ENCODE measurements at places on chromosomes 7 and 10.

GRCh38 chr10:123746061-123746460, 79.9 kb downstream of the GPR26 start:
- no peak for DNase-seq

DNA sequence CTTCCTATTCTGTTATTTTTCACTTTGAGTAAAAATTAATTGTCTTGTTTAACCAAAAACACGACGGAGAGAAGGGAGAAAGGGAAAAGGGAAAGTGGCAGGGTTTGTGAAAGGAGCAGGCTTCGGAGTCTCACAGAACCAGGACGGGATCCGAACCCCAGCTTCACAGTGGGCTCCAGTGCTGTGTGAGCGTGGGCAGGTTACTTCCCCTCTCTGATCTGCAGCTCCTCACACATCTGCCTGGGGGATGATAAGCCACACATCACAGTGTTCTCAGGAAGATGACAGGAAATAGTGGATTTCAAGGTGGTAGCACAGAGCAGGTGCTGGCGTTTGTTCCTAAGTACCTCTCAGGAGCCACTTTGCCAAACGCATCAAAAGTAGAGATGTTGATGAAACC, 94.2 kb upstream of the GPR26 start:
- no peak for DNase-seq

- DNase-seq, result no peak
Observed at GRCh38 chr7:93958651-93959050, 37.1 kb downstream of the GNG11 start.

- no peak for DNase-seq
Observed at GRCh38 chr7:4742852-4743251, 32.6 kb upstream of the AP5Z1 start.

GRCh38 chr7:55977831-55978230, 13.4 kb downstream of the NIPSNAP2 start:
- DNase-seq, result no peak

DNA sequence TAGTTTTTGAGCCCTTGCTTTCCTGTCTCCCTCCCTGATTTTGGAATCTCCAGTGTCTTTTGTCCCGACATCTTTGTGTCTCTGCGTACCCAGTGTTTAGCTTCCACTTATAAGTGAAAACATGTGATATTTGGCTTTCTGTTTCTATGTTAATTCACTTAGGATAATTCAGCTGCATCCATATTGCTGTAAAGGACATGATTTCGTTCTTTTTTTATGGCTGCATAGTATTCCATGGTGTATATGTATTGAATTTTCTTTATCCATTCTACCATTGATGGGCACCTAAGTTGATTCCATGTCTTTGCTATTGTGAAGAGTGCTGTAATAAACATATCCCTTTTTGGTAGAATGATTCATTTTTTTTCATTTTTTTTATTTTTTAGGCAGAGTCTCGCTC, 48.3 kb downstream of the ADK start:
- no peak for DNase-seq

DNA sequence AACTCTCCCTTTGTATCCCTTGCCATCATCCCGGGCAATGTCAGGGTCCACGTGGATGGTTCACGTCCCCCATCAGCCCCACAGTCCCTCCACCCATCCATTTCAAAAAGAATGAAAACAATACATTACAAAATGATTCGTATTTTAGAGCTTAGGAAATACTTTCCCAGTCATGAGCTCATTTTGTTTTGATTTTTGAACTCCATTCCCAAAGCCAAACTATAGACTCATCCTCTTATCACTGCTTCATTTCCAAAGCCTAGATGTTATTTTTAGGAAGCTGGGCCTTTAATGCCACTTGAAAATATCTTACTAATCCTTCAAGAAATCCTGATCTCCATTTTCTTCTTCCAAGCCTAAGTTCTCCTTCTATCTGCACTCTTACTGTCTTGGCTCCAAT, 72.1 kb downstream of the WNT2 start:
- no peak for DNase-seq

GRCh38 chr7:2247141-2247995, 5.3 kb downstream of the NUDT1 start:
- DNase-seq, result no peak

- no peak for DNase-seq
Observed at GRCh38 chr10:111590703-111591102, 513.9 kb downstream of the ADRA2A start.

DNA sequence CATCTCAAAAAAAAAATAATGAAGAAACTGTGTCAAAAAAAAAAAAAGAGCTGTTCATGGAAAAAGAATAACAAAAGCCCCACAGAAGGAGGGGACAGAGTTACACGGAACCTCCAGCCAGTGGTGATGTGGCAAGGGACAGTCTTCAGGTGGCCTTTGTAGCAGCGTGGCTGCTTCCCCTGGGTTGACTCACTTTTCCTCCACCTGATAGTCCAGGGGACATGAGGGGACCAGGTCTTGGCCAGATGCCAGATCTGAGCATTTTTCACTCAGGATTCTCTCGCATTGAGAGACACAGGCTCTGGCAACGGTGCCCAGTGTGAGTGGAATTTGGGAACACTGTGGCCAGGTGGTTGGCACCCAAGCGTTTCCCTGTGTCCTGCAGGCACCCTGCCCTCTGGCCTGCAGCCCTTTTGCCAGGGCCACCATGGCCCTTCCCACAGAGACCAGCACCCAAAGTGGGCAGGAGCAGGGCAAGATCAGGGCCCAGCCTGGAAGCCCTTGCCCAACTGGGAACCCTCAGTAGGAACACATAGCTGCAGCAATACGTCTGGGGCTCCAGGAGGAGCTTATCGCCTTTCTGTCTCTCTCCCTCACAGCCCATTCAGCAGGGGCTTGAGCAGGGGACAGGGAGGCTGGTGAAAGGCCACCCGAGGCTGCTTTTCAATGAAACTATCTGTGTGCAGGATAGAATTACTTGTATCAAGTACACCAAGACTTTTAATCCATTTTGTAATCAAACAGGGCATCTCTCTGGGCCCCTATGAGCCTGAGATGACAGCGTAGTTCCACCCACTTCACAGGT, 159.1 kb downstream of the UBE2H start:
- no peak for DNase-seq

GRCh38 chr10:97081621-97082235, 104.0 kb downstream of the SLIT1 start:
- no peak for DNase-seq

DNA sequence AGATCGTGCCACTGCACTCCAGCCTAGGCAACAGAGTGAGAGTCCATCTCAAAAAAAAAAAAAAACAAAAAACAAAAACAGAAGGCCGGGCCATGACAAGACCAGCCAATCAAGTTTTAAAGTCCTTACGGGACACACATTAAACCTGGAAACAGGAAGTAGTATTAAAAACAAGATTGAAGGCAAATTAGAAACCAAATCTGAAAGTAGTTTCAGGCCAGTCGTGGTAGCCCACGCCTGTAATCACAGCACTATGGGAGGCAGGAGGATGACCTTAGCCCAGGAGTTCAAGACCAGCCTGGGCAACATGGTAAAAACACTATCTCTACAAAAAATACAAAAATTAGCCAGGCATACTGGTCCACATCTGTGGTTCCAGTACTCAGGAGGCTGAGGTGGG, 18.1 kb downstream of the PSAP start:
- DNase-seq, result no peak

DNA sequence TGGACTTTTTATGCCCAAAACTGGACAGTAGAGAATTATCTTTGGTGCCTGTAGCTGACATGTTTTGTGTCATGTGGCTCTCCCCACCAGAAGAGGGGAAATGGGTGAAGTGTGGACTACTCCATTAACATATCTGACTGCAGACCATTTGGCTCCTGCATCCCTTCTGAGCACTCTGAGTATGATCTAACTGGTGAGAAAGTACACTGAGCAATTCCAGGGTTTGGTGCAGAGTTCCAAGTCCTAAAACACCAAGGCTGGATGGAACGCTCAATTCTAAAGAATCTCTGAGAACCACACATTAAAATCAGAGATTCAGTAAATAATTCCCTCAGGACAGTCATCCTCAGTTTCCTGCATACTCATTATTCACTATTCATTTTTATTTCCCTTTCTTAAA, 22.8 kb upstream of the OSBPL3 start:
- no peak for DNase-seq

- no peak for DNase-seq
Observed at GRCh38 chr10:86712317-86712707, 44.0 kb downstream of the LDB3 start.

DNA sequence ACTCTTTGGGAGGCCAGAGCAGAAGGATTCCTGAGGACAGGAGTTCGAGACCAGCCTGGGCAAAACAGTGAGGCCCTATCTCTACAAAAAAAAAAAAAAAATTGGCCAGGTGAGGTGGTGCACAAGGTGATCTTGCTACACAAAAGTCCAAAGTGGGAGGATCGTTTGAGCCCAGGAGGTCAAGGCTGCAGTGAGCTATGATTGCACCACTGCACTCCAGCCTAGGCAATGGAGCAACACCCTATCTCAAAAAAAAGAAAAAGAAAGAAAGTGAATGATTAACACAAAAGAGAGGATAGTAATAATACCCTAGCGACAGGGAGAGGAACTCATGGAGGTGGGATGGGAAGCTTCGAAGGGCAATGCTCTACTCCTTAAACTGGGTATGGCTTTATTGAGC, 30.4 kb downstream of the TMEM176B start:
- DNase-seq, result no peak

GRCh38 chr7:15891151-15891881, 204.8 kb upstream of the MEOX2 start:
- no peak for DNase-seq
